DMS53 (cell line): ENCODE measurements at places on chromosomes 5 and 9.

GRCh38 chr5:54561651-54562050 lies 44.1 kb downstream of the SNX18 start:
- DNase-seq = no peak

GRCh38 chr9:131174681-131175239 lies 49.4 kb downstream of the NUP214 start:
- no peak for DNase-seq

- DNase-seq = no peak
Measured at GRCh38 chr5:178336889-178337288, 104.3 kb upstream of the PHYKPL start.

DNA sequence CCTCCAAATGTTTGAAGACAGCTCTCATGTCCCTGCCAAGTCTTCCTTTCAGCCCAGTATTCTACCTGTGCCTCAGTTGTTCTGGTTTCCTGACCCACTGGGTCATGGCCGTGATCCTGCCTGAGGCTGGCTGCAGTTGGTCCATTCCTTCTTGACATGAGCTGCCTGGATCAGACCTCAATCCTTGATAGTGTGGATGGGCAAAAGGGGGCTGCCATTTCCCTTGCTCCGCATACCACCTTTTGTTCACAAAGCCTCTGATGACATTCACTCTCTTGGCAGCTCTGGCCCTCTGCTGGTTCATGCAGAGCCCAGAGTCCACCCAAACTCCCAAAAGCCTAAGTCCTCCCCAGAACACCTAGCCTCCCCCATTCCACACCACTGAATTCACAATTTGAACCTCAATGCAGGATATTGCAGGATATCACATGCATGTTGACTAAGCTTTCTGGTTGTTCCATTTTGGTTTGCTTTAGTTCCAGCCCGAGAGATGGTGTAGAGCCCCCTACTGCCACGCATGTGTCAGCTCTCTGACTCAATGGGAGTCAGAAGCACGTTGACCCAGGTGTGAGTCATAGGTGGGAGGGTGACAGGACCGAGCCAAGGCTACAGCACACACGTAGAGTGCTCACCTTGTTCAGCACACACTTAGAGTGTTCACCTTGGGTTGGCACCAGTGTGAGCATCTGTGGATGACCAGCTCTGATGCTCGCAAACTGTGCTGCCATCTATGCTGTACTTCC lies 137.2 kb downstream of the MTX3 start:
- peak; percentile 44 for DNase-seq

DNA sequence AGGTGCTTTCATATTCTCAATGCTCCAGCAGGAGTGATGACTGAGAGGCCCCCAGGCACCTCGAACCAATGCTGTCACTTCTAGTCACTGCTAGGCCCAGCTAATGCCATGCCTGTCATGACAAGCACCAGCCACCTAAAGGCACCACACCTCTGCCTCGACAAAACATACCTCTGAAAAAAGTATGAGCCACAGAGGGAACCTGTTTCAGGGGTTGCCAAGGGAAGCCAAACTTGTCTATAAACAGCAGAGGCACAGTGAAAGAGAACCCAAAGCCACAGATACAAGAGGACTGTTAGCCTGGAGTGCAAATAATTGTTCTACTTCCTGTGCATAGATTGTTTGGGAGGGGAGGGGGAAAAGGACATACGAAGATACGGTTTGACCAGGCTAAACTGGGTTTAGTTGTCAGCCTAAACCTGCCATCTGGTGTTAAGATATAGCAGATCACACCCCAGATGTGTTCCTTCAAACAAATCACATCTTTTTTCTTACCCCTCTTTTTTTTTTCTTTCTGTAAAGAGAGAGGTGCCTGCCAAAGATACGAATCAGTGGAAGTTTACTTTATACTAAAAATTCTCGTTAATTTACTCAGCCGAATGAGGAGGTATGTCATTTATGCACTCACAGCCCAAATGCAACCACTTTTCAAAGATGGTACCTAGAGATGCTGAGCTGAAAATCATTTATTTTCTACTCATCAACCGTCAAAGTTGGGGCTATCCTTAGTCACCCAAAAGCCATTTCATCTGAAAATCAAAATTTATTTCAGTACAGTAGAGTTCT lies 45.7 kb downstream of the BNC2 start:
- peak; percentile 42 for DNase-seq

DNA sequence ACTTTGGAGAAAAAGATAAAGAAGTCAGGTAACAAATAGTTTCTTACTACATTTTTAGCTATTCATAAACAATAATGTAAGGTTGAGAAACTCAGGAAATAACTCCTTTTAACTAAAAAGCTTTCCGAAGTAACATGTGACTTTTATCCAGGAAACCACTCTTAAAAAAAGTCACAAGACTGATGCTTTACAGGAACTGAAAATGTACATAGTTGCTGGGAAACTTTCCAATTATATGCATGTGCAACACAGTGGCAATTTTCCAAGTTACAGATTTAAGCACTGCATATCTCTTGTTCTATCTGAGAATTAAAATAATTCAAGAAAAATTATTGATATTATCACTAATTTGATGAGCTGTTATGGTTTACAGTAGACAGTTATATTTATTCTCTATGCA lies 105.2 kb downstream of the CDH10 start:
- DNase-seq = peak; percentile 16
